Activated naive CD8-positive, alpha-beta T cell treated with anti-CD3 and anti-CD28 coated beads for 36 hours (primary cell): ENCODE measurements at places on chromosomes 12 and 14. TPM values are rescaled to one million over a fixed set of nuclear protein-coding genes. Genes with fewer than 3 reads are reported as not detected.

DNA sequence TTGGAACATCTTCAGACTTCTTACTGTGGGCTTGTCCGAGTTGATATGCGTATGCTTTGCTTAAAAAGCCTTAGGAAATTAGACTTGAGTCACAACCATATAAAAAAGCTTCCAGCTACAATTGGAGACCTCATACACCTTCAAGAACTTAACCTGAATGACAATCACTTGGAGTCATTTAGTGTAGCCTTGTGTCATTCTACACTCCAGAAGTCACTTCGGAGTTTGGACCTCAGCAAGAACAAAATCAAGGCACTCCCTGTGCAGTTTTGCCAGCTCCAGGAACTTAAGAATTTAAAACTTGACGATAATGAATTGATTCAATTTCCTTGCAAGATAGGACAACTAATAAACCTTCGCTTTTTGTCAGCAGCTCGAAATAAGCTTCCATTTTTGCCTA lies 8.8 kb downstream of the LRR1 start:
- H3K27ac ChIP-seq: no peak overlapping the region
- H3K36me3 ChIP-seq: peaks cover 19% of the 10 kb centered on the region
- DNase-seq: no peak
- no peaks in the 10 kb centered on the region for H3K27me3 ChIP-seq
- peaks cover 7% of the 10 kb centered on the region for H3K4me1 ChIP-seq
- no peak overlapping the region for H3K4me3 ChIP-seq

DNA sequence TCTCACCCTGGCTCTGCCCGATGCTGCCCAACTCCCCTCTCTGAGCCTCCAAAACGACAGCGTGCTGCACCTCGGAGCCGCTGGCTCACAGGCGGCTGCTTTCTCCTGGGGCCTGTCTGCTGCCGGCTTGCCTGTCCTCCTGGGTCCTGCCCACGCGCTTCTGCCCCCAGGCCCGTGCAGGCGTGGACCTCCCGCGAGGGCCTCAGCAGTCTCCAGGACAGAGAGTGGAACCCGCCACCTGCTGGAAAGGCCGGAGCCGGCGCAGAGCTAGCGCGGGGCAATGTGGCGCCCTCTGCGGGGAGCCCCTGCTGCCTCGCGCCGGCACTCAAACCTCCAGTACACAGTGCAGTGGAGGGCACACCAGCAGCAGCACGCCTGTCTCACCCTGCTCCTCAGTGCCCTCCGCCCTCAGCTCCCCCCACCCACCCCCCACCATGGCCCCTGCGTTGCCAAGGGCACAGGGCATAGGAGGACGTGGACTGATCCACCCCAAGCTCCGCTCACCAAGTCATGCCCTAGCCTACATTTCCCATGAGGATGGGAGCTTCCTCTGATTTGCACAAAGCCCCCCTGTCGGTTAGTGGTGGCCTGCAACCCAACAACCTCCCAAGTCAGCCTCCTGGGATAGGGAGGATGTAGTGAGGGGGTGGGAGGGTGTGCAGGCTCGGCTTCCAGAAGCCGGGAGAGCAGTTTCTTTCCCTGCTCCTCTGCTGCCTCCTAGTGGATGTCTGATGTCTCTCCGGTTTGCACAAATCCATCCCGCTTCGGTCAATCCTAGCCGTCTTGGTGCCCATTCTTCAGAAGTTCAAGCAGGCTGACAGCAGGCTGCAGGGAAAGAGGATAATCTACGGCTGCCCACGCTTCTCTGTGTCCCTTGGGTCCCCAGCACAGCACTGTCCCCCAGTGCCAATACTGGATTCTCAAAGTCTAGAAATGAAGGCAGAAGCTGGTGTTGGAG lies 25.2 kb downstream of the KRT8 start:
- peaks cover 7% of the 10 kb centered on the region for H3K4me1 ChIP-seq
- H3K27ac ChIP-seq: no peak overlapping the region
- H3K36me3 ChIP-seq: no peaks in the 10 kb centered on the region
- peak; percentile 79 for DNase-seq
- peaks cover 9% of the 10 kb centered on the region for H3K27me3 ChIP-seq

- H3K4me1 ChIP-seq: no peaks in the 10 kb centered on the region
- no peaks in the 10 kb centered on the region for H3K36me3 ChIP-seq
- H3K27ac ChIP-seq: no peak overlapping the region
- H3K4me3 ChIP-seq: no peak overlapping the region
These were observed 199.3 kb upstream of the SLC16A7 start for GRCh38 chr12:59396519-59396918.

GRCh38 chr12:110995016-110995415 lies 74.6 kb upstream of the MYL2 start:
- H3K27ac ChIP-seq: no peak overlapping the region
- no peak overlapping the region for H3K4me3 ChIP-seq

DNA sequence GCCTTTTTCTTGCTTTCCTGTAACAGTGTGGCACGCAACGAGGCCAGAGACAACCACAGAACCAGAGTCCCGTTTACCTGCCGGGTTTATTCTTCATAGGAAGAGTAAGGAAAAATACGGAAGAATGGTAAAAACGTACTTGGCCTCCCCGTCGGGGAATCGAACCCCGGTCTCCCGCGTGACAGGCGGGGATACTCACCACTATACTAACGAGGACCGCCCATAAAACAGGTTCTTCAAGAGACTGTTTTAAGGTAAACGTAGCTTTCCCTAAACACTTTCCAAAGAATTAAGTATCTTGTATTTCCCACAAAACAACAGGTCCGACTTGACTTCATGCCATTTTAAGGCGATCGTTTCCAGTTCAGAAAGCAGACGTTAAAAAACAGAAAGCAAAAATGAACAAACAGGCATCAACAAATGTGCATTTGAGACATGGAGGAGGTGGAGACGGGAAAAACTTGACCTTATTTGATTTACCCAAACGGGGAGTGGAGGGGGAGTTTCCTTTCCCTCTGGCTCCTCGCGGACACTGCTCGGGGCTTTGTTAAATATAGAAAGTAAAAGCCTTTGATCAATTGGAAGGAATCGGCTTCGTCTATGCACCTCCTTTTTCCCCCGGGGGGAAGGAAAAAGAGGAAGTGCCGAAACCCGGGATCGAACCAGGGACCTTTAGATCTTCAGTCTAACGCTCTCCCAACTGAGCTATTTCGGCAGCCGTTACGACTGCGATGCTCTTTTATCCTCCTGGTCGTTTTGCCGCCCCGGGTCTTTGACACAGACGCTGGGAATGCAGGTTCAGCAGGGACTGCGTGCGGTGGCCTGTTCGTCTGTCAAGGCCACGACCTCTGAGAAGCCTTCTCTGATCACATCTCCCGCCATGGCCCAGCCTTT lies 13.0 kb upstream of the UBC start:
- peaks cover 41% of the 10 kb centered on the region for H3K4me1 ChIP-seq
- H3K27ac ChIP-seq: peak overlapping the region; percentile 97
- peak overlapping the region; percentile 91 for H3K4me3 ChIP-seq
- peak; percentile 87 for DNase-seq
- H3K27me3 ChIP-seq: peaks cover 11% of the 10 kb centered on the region

DNA sequence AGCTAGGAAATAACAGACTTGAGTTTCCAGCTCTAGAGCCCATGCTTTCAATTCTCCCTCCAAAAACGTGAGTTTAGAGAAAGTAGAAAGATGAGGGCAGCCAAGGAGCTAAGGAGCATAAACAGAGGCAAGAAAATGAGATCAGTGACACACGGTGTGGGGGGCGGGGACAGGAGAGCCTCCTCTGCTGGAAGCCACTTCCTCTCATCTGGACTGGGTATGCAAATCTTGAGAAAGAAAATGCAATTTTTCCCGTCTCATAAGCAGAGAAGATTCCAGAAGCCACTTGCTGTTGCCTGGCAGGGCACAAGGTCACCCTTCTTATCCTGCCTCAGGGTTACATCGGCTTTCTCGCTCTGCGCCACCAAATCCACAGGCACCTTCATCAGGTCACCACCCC lies 6.0 kb downstream of the OR10P1 start:
- H3K36me3 ChIP-seq: peaks cover 5% of the 10 kb centered on the region
- no peak overlapping the region for H3K27ac ChIP-seq
- no peak for DNase-seq
- no peak overlapping the region for H3K4me3 ChIP-seq

GRCh38 chr12:103462675-103463074 lies 33.1 kb downstream of the C12orf42 start:
- no peak for DNase-seq
- H3K27me3 ChIP-seq: no peaks in the 10 kb centered on the region
- peaks cover 3% of the 10 kb centered on the region for H3K36me3 ChIP-seq
- H3K27ac ChIP-seq: no peak overlapping the region
- H3K4me3 ChIP-seq: no peak overlapping the region

GRCh38 chr12:101878243-101878821 lies 952 bp downstream of the DRAM1 start:
- H3K36me3 ChIP-seq: peaks cover 3% of the 10 kb centered on the region
- no peak for DNase-seq
- peaks cover 16% of the 10 kb centered on the region for H3K4me1 ChIP-seq
- H3K4me3 ChIP-seq: peak overlapping the region; percentile 91
- H3K27me3 ChIP-seq: peaks cover 3% of the 10 kb centered on the region
- peak overlapping the region; percentile 75 for H3K27ac ChIP-seq

GRCh38 chr12:94247246-94247645 lies 98.9 kb downstream of the PLXNC1 start:
- no peak overlapping the region for H3K4me3 ChIP-seq
- H3K27ac ChIP-seq: peak overlapping the region; percentile 11
- H3K4me1 ChIP-seq: peaks cover 21% of the 10 kb centered on the region
- no peaks in the 10 kb centered on the region for H3K27me3 ChIP-seq

- H3K27ac ChIP-seq: no peak overlapping the region
- H3K27me3 ChIP-seq: peaks cover 6% of the 10 kb centered on the region
- H3K4me3 ChIP-seq: no peak overlapping the region
- DNase-seq: no peak
These were observed 155.0 kb upstream of the TMPO start for GRCh38 chr12:98360401-98360800.

DNA sequence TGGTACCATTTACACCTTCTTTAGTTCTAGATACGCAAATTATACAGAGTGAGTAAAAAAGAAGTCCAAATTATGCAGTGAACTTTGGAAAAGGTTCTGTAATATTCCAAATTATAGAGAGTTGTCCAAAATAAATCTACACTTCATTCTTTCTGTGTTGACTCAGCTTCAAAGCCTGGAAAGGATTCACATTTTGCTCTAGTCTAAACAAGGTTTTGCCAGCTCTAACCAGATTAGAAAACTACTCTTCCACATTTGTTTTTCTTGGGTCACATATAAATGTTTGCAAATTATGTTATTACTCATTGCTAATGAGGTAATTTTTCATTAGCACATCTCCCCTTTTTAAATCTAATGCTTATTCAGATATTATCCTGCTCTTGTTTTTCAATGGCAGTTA lies 1562.4 kb upstream of the SEL1L start:
- H3K4me1 ChIP-seq: no peaks in the 10 kb centered on the region
- peaks cover 2% of the 10 kb centered on the region for H3K36me3 ChIP-seq
- H3K27me3 ChIP-seq: no peaks in the 10 kb centered on the region
- no peak for DNase-seq

DNA sequence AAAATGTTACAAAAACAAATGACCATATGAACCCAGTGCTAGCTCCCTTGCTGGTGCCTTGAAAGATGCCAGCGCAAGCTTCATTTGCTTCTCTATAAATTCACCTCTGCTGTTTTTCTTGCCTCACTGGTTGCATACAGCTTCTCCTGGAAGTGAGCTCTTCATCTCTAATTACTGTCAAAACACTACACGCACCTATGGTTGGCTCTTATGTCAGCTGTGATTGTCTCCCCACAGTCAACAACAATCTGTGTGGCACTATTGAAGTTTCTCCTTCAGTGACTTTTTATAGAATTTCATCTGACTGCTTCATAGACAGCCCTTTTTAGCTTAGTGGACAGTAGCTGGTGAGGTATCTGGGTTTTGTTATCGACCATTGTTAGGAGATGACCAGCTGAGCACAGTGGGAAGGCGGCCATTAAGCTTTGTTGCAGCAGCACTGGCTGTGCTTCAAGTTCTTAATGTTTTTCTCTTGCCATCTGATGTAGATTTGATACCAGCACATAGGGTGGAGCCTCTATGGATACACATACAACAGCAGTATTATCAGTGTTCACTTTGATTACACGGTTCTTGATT lies 131.8 kb downstream of the KITLG start:
- no peak overlapping the region for H3K4me3 ChIP-seq
- no peak for DNase-seq
- no peaks in the 10 kb centered on the region for H3K27me3 ChIP-seq
- no peaks in the 10 kb centered on the region for H3K36me3 ChIP-seq
- no peak overlapping the region for H3K27ac ChIP-seq

DNA sequence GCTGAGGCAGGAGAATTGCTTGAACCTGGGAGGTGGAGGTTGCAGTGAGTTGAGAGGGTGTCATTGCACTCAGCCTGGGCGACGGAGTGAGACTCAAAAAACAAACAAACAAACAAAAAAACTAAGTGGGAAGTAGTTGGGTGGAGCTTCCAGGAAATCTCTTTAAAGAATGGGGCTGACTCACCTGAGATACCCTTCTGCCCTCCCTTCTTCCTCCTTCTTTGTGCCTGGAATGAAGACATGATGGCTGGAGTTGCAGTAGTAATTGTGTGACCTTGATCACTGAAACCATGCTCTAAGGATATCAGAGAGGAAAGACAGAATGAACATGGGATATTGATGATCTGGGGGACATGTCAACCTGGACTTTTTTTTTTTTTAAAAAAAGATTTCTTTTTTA lies 87.6 kb upstream of the MED13L start:
- peaks cover 10% of the 10 kb centered on the region for H3K4me1 ChIP-seq
- H3K36me3 ChIP-seq: no peaks in the 10 kb centered on the region
- no peak for DNase-seq
- H3K4me3 ChIP-seq: no peak overlapping the region

GRCh38 chr12:89781946-89782550 lies 73.4 kb upstream of the ATP2B1 start:
- DNase-seq: no peak
- peaks cover 8% of the 10 kb centered on the region for H3K36me3 ChIP-seq
- no peak overlapping the region for H3K27ac ChIP-seq
- H3K27me3 ChIP-seq: no peaks in the 10 kb centered on the region
- no peak overlapping the region for H3K4me3 ChIP-seq

GRCh38 chr12:2624543-2625288 lies 170.1 kb upstream of the FKBP4 start:
- no peak overlapping the region for H3K27ac ChIP-seq
- H3K4me1 ChIP-seq: peaks cover 2% of the 10 kb centered on the region
- no peak overlapping the region for H3K4me3 ChIP-seq
- H3K36me3 ChIP-seq: no peaks in the 10 kb centered on the region
- no peak for DNase-seq
- peaks cover 25% of the 10 kb centered on the region for H3K27me3 ChIP-seq

DNA sequence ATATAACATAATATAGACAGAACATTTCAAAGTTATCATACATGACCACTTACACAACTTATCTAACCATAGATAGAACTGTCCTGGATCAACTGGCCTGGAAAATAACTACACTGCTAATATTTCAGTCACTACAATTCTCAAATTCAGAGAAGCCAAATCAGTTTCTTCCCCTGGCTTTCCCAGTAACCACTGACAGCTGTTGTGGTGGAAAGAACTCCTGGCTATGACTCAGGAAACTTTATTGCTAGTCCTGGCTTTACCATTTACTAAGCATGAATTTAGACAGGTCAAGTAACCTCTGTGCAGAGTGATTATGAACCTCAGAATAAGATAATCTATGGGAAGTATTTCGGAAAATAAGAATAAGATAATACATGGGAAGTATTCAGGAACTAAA lies 244.9 kb upstream of the DIO2 start:
- no peak overlapping the region for H3K27ac ChIP-seq
- no peak for DNase-seq
- no peaks in the 10 kb centered on the region for H3K4me1 ChIP-seq
- no peak overlapping the region for H3K4me3 ChIP-seq
- no peaks in the 10 kb centered on the region for H3K27me3 ChIP-seq

GRCh38 chr12:55057481-55057880 lies 37.7 kb downstream of the NEUROD4 start:
- peaks cover 11% of the 10 kb centered on the region for H3K4me1 ChIP-seq
- H3K4me3 ChIP-seq: no peak overlapping the region
- DNase-seq: no peak
- no peak overlapping the region for H3K27ac ChIP-seq
- H3K27me3 ChIP-seq: no peaks in the 10 kb centered on the region
- H3K36me3 ChIP-seq: no peaks in the 10 kb centered on the region

BEGAIN gene
- total RNA-seq: 6.6 TPM

DHRS2 gene
- 10.4 TPM for total RNA-seq

ACVRL1 gene
- total RNA-seq: not detected
